ENCODE measurements at places on chromosomes 4 and X.

- no peak for DNase-seq
These were observed 98.5 kb downstream of the FRAS1 start for GRCh38 chr4:78155616-78156105.

DNA sequence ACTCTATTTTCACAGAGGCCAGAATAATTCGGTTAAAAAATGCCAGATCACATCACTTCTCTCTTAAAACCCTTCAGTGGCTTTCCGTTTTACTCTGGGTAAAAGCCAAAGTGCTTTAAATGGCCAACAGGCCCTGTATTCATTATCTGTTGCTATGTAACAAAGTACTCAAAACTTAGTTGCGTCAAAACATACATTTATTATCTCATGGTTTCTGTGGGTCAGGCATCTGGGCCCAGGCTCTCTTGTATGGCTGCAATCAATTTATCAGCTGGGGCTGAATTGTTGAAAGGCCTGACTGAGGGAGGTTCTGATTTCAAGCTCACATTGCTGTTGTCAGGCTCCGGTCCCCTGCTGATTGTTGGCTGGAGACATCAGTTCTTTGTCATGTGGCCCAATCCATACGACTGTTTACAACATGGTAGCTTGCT lies 72.7 kb upstream of the H2AZ1 start:
- no peak for DNase-seq

- DNase-seq: no peak
These were observed 26.9 kb upstream of the WWC2 start for GRCh38 chr4:183072176-183072575.

GRCh38 chr4:169215656-169216055 lies 55.1 kb downstream of the SH3RF1 start:
- no peak for DNase-seq

DNA sequence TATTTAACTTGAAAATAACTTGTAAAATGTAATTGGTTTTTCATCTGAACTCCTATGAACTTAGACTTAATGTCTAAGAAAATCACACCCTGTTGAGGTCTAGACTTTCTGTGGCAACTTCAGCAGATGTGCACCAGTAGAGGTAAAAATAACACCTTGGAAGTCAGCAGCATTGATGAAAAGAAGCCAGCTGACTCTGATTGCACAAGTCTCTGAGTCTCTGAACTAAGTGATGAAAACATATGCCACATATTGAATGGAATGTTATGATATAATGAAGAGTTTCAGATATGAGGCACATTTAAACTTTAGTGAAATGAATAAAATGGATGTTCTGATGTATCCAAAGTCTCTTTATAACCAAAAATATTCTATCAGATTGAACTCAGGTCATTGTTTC lies 155.4 kb downstream of the GPM6A start:
- no peak for DNase-seq

- no peak for DNase-seq
These were observed 4.1 kb downstream of the PRIMPOL start for GRCh38 chr4:184653650-184654049.

DNA sequence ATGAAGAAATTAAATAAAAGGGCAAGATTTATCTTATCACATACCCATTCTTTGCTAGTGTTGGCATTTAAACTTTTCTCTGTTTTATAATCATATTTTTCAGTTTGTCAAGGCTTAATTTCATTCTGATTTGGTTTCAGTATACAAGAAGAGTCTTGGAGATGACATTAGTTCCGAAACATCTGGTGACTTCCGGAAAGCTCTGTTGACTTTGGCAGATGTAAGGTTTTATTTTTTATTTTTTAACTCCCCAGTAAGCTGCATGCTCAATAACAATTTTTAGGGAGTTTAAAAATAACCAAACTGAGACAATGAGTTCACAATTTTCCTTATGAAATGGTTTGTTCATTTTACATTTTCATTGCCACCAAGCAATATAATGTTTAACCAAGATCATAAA lies 39.8 kb downstream of the ANXA3 start:
- DNase-seq: no peak

- DNase-seq: no peak
These were observed 529.9 kb downstream of the MID1IP1 start for GRCh38 chrX:39331082-39331704.

- DNase-seq: no peak
These were observed 348.4 kb upstream of the FAT1 start for GRCh38 chr4:187071946-187072600.

GRCh38 chr4:52372269-52372668 lies 286.8 kb downstream of the USP46 start:
- no peak for DNase-seq

DNA sequence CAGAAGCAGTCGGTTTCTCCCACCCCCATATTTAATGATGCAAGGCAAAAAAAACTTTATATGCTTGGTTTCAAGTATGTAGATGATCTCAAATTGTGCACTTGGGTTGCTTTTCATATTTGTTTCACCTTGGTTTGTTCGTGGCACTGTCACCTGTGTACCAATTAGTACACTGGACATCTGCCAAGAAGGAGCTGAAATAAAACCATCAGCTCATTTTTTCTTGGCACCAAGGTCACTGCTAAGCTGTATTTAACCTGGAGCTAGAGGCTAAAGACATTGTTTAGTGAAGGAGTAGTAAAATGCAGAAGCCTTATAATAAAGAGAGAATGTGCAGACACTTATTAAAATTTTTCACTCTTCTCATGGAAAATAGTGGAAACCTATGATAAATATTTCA lies 430.8 kb downstream of the ARHGAP24 start:
- DNase-seq: no peak

DNA sequence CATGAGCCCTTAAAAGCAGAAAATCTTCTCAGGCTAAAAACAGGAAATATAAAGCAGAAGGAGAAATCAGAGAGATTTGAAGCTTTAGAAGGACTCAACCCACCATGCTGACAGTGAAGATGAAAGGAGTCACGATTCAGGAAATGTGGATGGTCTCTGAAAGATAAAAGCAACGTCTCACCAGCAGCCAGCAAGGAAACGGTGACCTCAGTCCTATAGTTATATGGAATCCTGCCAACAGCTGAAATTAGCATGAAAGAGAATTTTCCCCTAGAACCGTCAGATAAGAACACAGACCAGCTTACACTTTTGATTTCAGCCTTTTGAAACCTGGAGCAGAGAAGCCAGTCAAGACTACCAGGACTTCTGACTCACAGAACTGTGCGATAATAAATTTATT lies 715.7 kb upstream of the HTR2C start:
- no peak for DNase-seq

Data from left renal cortex interstitium (tissue), 4 donors.